ENCODE measurements at places on chromosomes 4 and X.

DNA sequence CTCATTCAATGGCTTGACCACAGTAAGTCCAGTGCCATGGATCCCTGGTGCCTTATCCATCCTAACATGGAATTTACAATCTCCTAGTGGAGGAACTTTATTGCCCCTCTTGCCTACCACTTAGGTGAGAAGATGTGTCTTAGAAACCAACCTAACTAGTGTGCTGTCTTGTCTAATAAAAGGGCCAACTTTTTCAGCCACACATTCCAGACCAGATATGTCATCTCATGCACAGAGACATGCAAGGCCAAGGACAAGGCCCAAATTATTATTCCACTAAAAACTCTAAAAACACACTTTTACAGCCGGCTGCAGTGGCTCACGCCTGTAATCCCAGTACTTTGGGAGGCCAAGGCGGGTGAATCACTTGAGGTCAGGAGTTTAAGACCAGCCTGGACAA, 10.6 kb upstream of the PRDX4 start:
- DNase-seq, result no peak

GRCh38 chrX:13545726-13546125, 23.7 kb upstream of the EGFL6 start:
- DNase-seq, result no peak

- no peak for DNase-seq
Observed at GRCh38 chr4:129561886-129562671, 466.1 kb downstream of the C4orf33 start.

GRCh38 chrX:155048977-155049619, 21.8 kb downstream of the CMC4 start:
- DNase-seq, result peak; percentile 10

DNA sequence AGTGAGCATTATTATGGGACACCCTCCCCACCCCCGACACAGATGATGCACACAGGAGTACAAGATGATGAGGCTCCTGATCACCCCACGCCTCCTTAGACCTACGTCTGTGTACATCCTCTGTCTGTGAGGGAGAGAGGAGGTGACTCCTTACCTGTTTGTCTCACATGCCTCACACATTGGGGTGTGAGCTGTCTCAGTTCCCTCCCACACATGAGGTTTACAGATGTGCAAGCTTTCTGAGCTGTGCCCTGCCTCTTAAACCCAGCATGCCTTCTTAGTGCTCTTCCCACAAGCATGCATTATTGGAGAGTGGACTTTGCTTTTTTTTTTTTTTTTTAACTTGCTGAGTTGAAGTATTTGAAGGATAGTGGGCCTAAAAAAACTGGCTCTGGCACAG, 76.7 kb downstream of the CLCN5 start:
- DNase-seq, result no peak

- DNase-seq, result no peak
Observed at GRCh38 chr4:28436191-28437080, 1575.8 kb downstream of the STIM2 start.

DNA sequence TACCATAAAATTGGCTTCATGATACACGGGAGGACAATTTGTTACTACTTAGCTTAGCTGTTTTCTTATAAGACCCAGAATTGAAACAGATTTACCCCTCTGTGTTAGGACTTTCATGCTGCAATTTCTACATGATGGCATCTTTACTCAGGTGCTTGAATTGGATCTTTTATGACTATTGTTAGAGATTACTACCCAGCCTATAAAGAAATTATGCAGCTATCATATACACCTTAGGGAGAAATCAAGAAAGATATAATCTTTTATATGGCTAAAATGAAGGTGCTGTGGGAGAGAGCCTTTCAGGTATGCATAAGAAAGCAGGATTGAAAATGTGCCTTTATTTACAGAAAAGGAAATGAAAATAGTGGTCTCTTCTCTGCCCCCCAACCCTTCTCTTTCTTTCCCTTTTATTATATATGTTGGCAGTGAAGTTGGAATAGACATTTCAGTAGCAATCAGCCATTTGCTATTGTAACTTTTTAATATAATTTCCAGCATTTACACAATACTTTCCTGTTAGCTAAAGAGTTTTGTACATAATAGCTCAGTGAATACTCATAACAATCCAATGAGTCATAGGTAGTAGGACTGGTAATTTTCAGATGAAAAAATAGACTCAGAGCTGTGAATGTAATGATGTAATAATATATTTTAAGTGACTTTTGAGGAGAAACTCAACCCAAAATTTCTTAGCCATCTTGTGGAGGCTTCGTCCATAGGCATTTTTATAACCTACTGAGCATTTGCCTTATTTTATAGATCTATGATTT, 311.8 kb downstream of the ADGRL3 start:
- DNase-seq, result no peak

- no peak for DNase-seq
Observed at GRCh38 chr4:184833046-184833838, 7.5 kb upstream of the ACSL1 start.

- no peak for DNase-seq
Observed at GRCh38 chr4:67701517-67701850, 529 bp upstream of the UBA6 start.

DNA sequence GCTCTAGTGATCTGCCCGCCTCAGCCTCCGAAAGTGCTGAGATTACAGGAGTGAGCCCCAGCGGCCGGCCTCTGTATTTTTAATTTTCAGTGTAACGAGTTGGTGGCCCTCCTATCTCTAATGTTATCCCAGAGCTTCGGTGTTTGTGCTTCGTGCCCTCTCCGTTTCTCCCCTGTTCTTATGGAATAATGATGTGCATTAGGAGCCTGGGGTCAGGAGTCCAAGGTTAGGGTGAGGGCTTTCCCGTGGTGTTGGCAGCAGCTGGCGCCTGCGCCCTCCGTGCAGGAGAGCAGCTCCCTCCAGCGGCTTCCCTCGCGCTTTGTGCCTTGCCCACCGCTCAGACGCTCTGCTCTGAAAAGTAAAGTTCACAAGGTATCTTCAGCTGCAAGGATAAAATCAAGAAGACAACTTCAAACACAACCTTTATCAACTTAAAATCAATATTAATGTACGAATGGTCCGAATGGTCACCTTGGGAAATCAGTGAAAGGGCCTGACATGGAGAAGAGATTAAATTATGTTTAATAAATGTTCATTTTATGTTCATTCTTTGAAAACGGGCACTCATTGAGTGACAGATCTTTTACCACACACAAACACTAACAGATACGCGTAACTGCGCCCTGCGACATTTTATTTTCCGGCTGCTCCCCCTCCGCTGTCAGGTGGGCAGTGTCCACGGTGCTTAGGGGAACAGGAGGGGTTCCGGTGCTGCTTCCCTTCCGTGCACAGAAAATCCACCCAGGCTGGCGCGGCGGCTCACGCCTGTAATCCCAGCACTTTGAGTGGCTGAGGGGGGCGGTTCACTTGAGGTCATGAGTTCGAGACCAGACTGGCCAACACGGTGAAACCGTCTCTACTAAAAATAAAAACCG, 62.4 kb downstream of the TRAPPC11 start:
- DNase-seq, result peak; percentile 24

DNA sequence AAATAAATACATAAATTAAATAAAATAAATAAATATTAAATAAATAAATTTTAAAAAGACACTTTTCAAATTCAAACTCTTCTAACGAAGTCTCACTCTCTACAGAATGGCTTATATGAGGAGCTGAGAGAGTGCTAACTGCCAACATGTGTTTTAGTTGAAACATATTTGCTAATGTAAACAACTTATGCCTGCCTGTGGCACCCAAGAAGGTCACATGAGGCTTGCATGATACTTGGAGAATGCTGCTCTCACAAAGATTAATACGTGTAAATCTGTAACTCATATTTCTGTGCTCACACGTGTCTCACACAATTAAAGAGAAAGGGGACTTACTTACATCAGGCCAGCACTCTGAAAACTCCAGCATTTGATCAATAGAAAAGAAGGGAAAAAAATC, 43.2 kb upstream of the PITX2 start:
- DNase-seq, result no peak

DNA sequence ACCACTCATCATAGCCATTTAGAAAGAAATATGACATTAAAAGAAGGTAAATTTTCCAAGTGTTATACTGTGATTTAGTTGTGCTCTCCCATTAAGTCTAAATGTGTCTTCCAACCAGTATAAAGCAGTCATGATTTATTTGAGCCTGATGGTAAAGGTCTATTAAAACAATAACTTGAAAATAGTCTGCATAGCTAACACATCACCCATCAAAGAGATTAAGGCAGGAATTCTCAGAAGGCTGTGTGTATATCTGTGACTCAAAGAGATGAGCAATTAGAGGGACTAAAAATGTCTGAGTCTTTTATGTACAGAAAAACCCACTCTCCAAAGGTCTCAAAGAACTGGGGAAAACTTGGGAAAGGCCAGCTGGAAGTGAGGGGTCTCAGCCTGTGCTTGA, 70.3 kb upstream of the IQCM start:
- no peak for DNase-seq

DNA sequence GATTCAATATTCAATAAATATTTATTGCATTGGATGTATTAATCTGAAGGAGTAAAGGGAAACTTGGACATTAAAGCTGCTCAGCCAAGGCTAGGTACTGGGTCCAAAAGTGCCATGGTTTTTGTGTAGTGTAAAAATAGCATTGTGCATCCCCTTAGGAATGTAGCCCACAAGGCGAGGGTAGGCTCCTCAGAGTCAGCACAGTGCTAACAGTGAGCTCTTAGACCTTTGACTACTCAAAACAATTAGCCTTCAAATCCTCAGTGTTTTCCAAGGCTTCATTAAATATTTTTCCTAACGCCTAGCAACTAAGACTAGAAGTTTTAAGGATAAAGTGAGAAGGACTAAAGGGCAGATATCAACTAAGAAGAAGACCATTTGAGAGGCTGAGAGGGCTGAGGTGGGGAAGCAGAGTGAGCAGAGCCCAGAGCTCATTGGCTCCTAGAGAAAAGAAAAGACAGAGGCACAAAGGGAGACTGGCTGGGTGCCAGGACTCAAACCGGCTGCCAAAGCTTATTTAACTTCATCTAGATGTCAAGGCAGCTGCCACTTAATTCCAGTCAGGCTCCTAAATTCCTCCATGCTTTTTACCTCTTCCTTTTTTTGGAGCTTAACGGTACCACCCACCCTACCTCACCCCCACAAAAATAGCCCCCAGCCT, 17.0 kb downstream of the PRKG2 start:
- no peak for DNase-seq

DNA sequence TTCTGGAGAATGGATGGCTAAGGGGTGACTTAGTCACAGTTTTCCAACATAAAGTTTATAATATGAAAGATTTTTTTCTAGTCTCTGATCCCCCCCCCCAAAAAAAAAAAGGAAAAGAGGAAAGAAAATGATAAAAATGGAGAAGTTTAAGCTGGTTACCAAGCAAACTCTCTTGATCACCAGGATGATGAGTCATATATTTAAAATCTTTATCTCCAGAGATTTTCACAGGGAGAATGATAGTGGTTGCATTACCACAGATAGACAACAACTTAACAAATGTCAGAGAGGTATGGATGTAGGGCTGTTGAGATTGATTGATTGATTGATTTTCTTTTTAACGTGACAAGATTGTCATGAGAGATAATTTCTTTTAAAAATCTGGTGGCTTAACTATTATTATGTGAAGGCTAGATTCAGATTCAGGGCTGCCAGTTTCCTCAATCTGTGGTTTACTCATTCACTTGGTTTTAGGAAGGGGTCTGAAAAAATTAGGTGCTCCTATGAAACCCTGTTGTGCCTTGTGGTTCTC, 13.3 kb upstream of the TEX13C start:
- DNase-seq, result no peak

- no peak for DNase-seq
Observed at GRCh38 chrX:49187028-49187394, 838 bp upstream of the PRICKLE3 start.

DNA sequence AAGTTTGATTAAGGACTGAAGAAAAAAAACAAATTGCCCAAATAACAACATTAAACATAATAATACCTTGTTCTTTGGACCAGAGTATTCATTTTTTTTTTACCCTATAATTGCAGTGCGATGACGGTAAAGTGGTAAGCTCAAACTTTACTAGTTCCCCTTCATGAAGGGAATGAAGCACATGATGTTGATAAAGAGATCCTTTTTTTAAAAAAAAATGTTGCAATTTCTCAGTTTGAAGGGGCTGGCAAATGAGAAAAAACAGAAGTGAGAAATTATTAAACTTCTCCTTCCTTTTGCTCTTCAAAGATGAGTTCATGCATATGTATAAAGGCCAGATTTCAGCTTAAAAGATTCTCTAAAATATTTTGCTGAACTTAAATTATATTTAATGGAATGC, 231.7 kb downstream of the C4orf33 start:
- no peak for DNase-seq

DNA sequence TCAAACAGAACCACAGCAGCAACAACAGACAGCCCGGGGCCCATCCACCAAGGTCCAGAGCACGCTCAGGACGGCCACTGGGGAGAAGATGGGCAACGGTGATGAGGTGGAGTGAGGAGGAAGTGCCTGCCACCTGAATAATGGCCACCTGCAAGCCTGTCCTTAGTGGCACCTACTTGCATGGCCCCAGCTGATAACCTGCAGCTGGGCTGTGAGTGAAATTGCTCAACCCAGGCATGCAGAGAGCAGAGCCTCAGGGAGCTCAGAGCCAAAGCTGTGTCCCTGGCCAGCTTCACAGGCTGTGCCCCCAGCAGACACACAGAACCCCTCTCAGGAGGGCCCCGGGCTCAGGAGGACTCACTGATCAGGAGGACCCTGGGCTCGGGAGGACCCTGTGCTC, 102.4 kb upstream of the ADRA2C start:
- DNase-seq, result no peak

GRCh38 chr4:152682143-152682941, 2.5 kb upstream of the TMEM154 start:
- DNase-seq, result no peak

- no peak for DNase-seq
Observed at GRCh38 chr4:7202411-7202810, 10.1 kb downstream of the SORCS2 start.

Measured in activated T-cell treated with anti-CD3 and anti-CD28 coated beads for 24 hours (primary cell).